ENCODE measurements at places on chromosomes 2 and 18.

- DNase-seq = no peak
Measured at GRCh38 chr18:68394705-68395104, 320.2 kb downstream of the TMX3 start.

DNA sequence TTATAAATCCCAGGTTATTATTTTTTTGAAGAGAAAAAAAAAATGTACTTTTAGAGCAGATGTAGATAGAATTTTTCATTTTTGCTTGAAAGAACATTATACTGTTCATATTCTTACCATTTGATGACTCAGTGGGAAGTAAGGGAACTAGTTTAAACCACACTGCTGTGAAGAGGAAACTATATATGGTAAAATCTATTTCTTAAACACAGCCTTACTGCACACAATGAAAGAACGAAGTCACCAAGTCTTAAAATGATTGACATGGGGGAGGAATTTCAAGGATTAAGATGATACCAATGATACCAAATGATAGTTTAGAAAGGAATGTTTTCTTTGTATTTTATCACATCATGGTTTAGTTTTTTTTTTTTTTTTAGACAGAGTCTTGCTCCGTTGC, 5.0 kb downstream of the ACTR2 start:
- no peak for DNase-seq

- DNase-seq = no peak
Measured at GRCh38 chr2:127361929-127362885, 25.6 kb downstream of the MAP3K2 start.

DNA sequence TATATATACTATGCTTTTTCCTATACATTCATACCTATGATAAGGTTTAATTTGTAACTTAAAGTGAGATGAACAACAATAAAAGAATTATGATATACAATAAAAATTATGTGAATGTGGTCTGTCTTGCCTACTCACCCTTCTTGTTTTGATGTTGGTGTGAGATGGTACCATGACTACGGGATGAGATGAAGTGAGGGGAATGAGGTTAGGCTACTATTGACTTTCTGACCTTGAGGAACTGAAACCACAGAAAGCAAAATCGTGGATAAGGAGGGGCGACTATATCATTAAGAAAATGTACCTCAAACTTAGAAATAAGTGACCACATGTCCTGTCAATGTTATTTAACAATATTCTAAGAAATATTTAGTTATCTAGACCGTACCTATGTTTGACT, 103.9 kb upstream of the PPP1CB start:
- DNase-seq = no peak

DNA sequence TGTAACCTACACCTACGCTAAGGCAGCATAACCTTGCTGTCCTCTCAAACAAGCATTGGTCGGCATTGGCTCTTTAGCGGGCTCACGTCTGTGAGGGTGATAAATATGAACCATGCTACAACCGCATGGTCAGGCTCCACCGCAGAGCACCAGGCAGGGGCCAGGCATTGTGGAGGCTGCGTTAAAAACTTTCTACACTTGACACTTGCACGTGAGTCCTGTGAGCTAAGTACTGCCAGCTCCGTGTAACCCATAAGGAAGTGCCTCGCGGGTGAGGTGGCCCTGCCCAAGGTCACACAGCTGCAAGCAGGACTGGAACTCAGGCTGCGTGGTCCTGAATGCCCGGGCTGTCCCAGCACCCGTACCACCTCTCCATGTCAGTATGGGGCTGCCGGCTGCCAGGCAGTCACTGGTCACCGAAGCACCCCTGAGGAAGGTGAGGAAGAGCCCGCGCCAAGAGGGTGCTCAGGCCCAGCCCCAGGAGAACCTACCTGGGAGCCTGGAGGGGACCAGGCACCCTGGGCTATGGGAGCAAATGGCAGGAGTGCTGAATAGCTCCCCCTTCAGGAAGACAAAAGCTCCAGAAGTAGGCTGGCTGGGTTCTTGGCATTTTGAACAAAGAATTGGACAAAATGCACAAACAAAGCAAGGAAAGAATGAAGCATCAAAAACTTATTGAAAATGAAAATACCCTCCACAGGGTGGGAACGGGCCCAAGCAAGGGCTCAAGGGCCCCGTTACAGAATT, 271.1 kb upstream of the RAB6C start:
- no peak for DNase-seq

DNA sequence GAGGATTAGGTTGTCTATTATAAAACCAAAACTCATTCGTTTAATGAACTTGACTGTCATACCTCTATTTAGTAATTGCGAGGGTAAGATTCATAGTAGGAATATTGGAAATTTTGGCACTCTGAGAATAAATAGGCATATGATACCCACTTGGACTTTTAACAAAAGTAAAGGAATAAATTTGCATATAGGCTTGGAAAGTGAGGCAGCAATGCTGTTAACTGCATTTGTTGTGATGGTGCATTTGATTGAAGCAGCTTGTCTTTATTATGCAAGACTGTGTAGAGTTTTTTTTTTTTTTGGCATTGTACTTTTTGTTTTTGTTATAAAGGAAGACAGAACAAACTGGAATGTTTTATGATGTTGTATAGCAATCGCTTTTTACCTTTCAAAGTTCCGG, 18.9 kb downstream of the ITGB1BP1 start:
- no peak for DNase-seq

DNA sequence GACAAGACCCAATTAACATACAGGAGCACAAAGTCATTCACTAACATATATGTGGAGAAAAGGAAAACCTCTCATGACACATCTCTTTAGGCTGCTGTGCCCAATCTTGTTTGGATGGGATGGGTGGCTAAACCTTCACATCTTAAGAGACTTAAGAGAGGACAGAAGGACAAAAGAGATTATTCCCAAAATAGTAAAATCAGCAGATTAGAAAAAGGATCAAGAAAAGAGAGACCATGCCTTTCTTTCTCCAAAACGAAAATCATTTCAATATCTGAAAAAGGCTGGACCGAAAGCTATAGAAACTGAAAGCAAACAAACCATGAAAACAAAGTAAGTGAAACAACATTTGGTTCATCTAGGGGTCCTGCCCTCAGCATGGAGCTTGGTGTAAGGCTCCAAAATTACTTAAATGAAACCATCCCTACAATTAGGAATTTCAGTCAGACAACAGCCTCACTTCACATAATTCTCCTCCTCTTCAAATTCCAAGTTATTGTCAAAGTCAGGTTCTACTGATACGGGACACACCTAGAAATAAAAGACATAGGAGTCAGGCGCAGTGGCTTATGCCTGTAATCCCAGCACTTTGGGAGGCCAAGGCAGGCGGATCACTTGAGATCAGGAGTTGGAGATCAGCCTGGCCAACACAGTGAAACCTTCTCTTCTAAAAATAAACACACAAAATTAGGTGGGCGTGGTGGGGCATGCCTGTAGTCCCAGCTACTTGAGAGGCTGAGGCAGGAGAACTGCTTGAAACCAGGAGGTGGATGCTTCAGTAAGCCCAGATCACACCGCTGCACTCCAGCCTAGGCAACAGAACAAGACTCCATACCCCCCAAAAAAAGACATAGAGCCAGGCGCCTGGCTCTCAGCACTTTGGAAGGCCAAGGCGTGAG, 5.2 kb downstream of the STARD7 start:
- DNase-seq = no peak

DNA sequence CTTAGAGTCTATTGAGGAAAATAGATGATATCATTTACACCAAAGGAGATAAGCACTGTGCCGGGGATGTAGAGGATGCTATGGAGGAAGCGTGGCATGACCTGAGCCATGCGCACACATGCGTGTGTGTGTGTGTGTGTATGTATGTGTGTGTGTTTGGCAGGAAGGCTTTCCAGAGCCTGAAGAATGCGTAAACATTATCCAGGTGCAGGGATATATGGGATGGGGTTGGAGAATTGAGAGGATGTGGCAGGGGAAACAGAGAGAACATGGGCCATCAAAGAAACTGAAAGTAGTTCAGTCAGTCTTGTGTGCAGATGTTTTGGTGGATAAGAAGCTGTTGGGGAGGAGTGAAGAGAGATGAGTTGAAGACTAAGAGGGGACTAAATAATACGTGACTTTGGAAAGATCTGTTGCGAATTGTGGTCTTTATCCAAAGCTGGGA, 9.3 kb upstream of the STAT1 start:
- DNase-seq = no peak

- DNase-seq = no peak
Measured at GRCh38 chr2:240514631-240515030, 43.2 kb downstream of the ANKMY1 start.

DNA sequence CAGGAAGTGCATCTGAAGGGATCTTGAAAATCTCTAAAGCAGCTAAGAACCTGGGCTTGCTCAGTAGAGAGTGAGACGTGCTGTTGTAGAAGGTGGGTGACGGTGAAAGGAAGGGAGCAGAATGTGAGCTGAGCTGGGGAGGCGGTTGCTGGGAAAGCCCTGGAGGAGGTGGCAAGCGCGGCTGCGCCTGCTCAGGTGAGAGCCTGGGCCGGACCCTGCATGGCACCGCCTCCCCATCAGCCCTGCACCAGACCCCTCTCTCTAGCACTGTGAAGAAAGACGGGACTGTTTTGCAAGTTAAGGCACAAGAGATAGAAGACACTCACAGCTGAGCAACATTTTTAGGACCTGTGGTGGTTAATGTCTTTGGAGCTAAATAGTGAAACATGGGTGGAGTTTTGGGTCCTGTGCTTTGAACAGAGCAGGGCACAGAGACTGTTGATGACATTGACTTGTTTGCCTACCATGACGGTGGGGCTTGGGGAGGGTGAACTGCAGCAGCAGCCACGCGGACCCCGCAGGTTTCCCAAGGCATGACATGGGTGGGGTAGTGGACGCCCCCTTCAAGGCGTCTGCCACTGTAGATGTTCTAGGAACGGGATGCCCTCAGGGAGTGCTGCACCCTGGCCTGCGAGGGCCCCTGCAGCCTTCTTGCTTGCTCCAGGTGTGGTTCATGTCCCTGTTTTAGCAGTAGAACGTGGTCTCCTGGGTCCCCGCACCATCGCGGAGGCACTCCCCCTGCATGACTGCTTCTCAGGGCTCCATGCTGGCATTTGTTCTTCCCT, 245.3 kb downstream of the TSN start:
- no peak for DNase-seq

DNA sequence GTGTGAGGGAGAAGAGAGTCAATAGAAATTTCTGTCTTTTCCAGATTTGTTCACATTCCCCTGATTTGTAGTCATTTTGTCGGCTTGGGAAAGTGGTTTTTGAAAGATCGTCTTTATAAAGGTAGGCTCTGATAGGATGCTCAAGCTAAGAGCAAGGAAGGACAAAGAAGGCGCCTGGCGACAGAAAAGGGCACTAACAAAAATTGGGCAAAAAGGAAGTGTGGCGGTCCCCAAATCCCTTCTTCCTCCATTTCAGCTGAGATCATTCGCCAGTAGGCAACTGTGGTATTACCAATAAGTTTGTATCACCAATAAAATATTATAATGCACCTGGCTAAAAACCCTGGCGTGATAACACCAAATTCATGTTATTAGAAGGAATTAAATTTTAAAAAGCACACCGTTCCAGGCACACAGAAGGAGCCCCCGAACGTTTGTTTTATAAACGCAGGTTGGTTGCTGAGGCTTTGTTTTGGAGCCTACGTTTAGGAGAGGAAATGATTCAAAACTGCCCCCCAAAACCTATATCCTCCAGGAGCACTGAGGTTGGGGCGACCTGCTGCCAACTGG, 756 bp upstream of the PTPN4 start:
- no peak for DNase-seq

- DNase-seq = no peak
Measured at GRCh38 chr2:181458871-181459270, 1.7 kb downstream of the ITGA4 start.

GRCh38 chr2:88129313-88129959, 1.6 kb upstream of the FABP1 start:
- no peak for DNase-seq

- DNase-seq = no peak
Measured at GRCh38 chr2:137192366-137193310, 427.3 kb downstream of the THSD7B start.

DNA sequence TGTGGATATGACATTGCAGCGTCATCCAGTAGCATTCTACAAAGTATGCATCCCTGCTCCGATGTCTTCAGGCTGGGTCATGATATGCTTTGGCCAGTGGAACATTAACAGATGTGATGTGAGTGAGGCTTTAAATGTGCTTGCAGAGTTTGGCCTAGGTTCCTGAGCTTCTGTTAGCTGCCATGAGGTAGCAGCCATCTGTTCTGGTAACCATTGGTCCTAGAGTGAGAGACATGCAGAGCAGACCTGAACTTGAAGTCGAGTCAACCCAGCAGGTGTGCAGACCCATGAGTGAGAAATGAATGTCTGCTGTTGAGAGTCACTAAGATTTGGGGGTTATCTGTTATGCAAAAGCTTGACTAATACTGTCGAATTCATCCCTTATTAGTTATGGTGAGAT, 73.8 kb upstream of the NABP1 start:
- DNase-seq = no peak

GRCh38 chr2:127574656-127575055, 39.2 kb downstream of the MYO7B start:
- DNase-seq = no peak

- DNase-seq = no peak
Measured at GRCh38 chr2:223971731-223972130, 14.5 kb downstream of the MRPL44 start.

DNA sequence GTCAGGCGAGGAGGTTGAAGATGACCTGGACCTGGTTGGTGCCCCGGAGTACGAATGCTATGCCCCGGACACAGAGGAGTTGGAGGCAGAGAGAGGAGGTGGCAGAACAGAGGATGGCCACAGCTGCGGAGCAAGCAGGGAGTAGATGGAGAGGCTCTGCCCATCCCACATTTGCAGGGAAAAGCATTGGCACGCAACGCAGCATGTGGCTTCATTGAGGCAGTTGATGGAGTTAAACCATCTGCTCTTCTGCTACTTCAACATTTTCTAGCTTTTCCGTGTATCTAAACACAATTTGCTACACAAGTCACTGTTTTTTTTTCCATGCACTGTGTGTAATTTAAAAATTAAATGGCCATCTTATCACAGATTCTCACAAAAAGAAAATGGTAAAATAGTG, 11.8 kb downstream of the RBFA start:
- no peak for DNase-seq

Measured in stimulated activated CD4-positive, alpha-beta T cell treated with anti-CD3 and anti-CD28 coated beads, Interleukin-1b, Interleukin-23, amount 100 ng/mL, for 4 hours (primary cell).